ENCODE measurements at places on chromosomes 1 and 21.

DNA sequence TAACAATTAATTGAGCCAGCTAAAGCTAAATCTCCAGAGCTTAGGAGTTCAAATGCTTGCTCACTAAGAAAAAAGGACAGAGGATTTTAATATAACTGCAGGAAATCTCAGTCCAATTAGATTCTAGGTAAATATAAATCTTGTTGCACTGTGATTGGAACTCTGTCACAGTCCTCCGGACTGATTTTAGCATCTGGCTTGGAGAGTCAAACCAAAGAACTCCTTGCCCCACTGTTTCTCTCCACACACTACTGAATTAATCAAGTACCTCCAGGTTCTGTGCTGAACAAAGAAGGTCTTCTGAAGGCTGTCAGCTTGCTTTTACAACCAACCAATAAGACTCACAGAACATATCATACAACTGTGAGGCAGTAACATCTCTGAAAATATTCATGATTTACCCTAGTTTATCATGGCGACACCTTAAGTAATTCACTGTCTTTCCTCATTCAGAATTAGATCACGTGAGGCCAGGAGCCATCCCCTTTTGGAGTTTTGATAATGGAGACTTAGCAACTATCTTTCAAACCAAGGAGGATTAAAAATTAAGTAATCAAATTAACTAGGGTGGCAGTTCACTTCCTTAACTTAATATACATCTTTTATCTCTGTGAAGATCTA lies 176.0 kb downstream of the RERE start:
- no peak for DNase-seq

GRCh38 chr1:221117133-221117532 lies 237.9 kb downstream of the HLX start:
- no peak for DNase-seq

GRCh38 chr1:199009447-199009846 lies 370.6 kb downstream of the PTPRC start:
- no peak for DNase-seq

GRCh38 chr21:41960386-41960785 lies 6.6 kb upstream of the C2CD2 start:
- DNase-seq, result no peak

DNA sequence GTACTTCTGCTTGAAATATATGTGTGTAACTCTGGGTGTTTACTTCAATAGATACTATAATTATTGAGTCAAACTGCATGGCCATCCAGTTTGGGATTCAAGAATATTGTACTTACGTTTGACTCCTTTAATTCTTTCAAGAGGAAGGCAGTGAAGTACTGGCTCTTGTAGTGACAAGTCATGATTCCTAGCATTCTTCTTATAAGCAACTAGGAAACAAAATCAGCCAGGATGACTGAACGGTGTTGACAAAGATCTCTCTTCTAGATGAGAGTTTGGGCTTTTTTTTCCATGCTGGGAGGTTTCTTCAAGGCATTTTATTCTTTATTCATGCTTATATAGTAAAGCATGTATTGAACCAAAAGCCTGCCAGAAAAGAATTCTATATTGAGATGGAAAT lies 58.3 kb downstream of the CLEC20A start:
- DNase-seq, result no peak

GRCh38 chr1:156488566-156489165 lies 11.9 kb downstream of the MEF2D start:
- DNase-seq, result no peak

Measured in stimulated activated CD8-positive, alpha-beta memory T cell treated with anti-CD3 and anti-CD28 coated beads, Interleukin-15, amount 100 ng/mL, for 4 hours (primary cell).